ENCODE measurements at places on chromosomes 3 and 15.

DNA sequence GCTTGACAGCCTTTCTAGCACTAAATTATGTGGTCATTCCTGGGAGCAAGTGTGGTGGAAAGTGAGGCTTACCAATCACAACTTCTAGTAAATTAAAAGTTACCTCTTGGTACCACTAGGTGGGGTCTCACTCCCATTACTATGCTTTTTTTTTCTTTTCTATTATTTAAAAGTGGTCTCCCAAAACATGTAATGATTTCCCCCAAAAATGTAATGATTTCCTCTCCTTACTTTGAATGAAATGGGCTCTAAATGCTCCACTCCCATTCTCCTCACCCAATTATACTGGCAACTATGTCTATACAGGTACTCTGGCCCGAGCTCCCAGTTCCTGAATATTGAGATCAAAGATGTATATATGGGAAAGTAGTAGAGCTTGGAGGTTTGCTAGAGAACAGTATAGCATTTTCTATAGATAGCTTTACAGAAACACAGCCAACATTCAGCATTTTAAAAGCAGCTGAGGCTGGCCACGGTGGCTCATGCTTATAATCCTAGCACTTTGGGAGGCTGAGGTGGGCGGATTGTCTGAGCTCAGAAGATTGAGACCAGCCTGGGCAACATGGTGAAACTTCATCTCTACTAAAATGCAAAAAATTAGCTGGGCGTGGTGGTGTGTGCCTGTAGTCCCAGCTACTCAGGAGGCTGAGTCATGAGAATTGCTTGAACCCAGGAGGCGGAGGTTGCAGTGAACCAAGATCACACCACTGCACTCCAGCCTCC, 70.9 kb downstream of the DCUN1D1 start:
- peak; percentile 51 for DNase-seq

GRCh38 chr15:40441565-40442531, 1.1 kb downstream of the BAHD1 start:
- DNase-seq = peak; percentile 25

DNA sequence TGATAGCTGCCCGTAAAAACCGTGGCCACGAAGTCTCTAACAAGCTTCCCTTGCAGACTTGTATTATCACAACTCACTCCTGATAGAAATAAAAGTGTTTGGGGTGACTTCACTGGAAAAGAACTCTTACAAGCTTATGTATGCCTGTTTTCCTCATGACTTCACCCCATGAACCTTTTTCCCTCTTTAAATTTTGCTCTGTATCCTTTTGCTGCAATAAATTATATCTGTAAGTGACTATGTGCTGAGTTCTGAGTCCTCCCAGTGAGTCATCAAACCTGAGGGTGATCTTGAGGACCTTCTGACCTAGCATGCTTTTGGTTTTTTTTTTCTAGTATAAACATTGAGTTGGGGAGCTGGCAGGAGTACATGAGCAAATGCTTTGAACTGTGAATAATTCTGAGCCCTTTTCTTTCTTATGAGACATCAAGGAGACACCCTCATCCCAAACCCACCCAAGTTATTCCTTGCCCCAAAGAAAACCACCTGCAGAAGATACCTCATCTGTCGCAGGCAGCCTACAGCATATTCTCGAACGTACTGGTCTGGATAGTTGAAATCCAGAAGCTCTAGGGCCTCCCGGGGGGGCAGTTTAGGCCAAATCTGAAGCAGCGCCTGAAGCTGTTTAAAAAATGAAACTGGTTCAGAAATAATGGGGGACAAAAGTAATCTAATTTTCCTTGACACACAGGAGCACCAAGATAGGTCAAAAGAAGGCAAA, 85.9 kb downstream of the FAIM start:
- DNase-seq = peak; percentile 53

GRCh38 chr3:35780800-35781199, 141.5 kb downstream of the ARPP21 start:
- DNase-seq = no peak

- DNase-seq = no peak
Observed at GRCh38 chr3:56190130-56190529, 278.1 kb downstream of the ERC2 start.

DNA sequence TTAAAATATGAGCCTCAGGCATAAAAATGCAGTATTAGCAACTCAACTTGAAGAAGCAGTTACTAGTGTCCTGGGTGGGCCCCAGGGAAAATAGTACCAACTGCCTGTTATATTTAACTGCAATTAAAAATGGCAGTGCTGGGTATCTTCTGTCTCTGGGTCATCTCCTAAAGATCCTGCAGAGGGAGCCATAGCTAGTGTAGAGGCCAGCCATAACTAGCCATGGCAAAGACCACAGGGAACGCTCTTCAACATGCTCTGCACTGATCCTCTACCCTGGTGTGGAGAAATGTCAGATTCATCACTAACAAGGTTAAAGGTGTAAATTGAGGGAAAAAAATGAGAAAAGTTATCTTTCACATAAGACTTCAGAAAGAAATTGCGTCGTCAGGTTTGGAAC, 181.3 kb downstream of the SNRPN start:
- DNase-seq = no peak

DNA sequence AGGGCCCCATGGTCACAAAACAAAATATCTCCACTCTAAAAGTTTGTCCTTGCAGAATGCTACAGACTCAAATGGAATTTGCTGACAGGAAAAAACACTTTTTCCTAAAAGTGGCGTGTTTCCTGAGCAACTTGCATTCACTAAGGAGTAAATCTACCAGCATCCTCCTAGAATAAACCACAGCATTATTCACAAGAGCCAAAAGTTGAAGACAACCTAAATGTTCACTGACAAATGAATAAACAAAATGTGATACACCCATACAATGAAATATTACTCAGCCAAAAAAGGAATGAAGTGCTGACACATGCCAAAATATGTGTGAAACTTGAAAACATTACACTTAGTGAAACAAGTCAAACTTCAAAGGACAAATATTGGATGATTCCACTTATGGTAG, 28.9 kb downstream of the ITGB5 start:
- DNase-seq = no peak

- no peak for DNase-seq
Observed at GRCh38 chr3:72665103-72665502, 183.1 kb downstream of the SHQ1 start.

GRCh38 chr15:80776420-80777045, 2.6 kb upstream of the CEMIP start:
- peak; percentile 88 for DNase-seq

Data from common myeloid progenitor, CD34-positive (primary cell).